ENCODE measurements at places on chromosomes 2 and 18. TPM values are rescaled to one million over a fixed set of nuclear protein-coding genes. Genes with fewer than 3 reads are reported as not detected.

DNA sequence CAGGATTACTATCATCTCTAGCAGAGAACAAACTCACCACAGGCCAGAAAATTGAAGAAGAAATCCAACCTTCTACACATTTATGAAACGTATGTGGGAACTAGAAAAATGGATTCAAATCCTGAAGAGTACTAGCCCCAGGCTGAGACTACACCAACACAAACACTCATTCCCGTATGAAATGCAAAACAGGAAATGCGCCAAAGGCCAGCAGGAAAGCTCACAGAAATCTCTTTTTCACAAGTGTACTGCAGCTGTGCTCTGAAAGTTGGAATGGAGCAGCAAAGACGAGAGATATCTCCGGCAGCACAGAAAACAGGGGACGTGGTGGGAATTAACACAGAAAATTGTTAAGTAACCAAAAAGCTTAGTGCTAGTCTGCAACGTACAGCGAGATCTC is 913.5 kb downstream of the TDRD15 start:
- peak; percentile 1 for DNase-seq

GRCh38 chr2:79162132-79162531 is 2.6 kb upstream of the REG3A start:
- no peak for DNase-seq

DNA sequence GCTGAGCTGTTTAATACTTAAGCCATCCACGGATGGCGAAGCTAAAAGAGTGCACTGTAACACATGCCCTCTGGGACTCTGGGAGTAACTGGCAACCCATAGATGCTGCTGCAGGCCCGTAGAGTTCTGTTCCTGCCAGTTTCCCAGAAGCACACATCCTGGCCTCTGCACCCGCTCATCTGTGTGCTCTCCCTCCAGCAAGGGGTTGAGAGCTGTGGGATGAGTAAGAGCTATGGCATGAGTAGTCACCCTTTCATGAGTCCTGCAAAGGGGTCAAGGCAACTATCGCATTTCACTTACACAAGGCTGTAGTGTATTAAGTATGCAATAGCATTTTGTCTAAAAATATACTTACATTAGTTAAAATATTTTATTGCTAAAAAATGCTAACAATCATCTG is 1341.8 kb upstream of the NXPH2 start:
- DNase-seq = peak; percentile 4

ASNSD1 gene
- 69.1 TPM for total RNA-seq
